Mesendoderm (in vitro differentiated cells): ENCODE measurements at places on chromosomes 2 and 18.

DNA sequence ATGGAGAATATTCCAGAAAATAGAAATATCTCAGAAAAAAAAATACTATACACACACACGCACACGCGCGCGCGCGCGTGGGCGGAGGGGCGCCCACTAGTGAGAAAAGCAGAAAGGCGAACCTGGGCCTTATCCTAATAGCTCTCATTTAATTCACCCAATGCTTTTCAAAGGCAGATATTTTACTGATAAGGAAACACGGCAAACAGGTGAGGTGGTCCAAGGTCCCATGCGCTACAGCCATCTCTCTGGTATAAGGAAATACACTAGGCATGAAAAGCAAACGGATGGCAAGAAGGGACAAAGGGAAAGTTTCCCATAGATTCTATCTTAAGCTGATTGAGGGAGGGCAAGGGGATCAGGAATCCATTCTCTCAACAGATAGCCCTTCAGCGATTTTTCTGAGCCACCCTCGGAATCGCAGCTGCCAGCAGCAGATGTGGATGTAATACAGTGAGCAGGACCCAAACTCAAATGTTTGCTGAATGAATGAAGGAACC, 136.7 kb downstream of the TMEM247 start:
- DNase-seq, result peak; percentile 72

GRCh38 chr2:145744541-145745386, 1224.8 kb upstream of the ZEB2 start:
- no peak for DNase-seq

GRCh38 chr2:128017561-128017960, 10.3 kb downstream of the SAP130 start:
- DNase-seq, result no peak

DNA sequence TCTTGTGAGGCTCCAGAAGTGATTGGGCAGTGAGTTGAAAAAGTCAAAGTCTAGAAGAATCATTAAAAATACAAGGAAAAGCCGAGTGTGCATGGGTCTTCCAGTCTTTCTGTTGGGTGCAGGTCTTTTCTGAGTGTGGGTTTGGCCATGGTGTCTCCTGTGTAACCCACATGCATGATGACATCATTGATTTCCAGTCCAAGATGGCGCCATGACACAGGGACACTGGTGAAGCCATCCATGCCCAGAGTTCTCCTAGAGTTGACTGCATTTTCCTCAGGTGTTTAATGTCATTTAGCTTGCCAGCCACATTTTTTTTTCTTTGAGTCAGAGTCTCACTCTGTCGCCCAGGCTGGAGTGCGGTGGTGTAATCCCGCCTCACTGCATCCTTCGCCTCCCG, 35.9 kb downstream of the SH3BP4 start:
- DNase-seq, result no peak

GRCh38 chr2:2890901-2891300, 486.7 kb downstream of the EIPR1 start:
- no peak for DNase-seq

DNA sequence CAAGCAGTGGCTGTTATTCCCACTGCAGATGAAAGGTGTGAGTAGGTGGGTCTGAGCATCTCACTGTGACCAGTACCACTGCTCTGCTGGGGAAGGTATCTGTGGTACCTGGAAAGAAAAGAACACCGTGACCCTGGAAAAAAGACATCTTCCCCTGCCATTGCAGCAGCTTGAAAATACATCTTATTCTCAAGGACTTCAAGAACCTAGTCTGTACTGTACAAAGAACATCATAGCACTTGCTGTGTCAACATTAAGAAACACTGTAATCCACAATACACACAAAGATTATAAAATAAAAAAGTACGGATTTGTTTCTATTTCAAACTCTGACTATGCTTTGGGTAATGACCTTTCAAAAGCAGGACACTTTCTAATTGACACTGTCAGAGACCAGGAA, 28.9 kb downstream of the C2orf76 start:
- DNase-seq, result no peak

DNA sequence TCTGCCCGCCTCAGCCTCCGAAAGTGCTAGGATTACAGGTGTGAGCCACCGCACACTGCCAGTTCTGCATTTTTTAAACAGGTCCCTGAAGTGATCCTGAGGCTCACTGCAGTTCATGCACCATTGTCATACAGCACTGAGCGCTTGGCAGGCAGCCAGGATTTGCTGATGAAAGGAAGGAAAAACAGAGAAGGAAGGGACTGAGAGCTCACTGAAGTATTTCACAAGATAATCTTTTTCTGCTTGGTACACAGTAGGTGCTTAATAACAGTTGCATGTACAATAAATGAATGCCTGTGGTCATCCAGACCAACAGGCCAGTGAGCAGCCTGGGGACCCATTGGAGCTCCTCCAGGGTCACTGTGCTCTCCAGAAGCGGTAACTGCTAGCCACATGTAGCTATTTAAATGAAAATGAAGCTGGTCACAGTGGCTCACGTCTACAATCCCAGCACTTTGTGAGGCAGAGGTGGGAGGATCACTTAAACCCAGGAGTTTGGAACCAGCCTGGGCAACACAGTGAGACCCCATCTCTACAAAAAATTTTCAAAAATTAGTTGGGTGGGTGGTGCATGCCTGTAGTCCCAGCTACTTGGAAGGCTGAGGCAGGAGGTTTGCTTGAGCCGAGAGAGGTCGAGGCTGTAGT, 33.1 kb upstream of the SMAD7 start:
- no peak for DNase-seq

- DNase-seq, result no peak
Measured at GRCh38 chr2:108909275-108909823, 79.7 kb downstream of the EDAR start.

DNA sequence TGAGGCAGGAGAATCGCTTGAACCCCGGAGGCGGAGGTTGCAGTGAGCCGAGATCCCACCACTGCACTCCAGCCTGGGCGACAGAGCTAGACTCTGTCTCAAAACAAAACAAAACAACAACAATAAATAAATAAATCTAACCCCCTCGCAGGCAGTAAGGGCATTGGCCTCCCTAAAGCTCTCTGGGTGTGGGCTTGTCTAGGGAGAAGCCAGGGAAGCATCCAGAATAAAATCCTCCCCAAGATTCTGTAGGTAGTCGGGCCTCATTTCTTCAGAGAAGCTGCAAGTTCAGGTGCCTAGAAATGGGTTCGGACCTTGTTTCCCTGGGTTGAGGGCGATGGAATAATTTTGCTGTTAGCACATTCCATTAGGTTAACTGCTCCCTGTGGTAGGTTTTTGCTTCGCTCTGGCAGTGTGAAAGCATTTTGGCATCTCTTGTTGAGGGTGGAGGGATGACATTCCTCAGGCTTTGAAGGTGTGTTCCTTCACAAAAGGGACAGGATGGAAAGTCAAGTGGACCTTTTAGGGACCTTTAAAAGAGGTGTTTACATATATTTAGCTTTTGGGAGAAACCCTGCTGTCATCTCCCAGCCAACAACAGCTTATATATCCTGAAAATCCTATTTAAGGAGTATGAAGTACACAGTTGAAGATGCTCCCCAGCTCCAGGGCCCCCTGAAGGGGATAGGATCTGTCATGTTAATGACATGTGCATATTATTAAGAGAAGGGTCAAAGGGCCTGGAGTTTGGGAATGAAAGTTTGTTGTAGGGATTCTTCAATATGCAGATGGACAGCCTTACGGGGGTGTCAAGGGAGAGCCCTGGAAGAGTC, 17.7 kb downstream of the MYCN start:
- DNase-seq, result peak; percentile 70

GRCh38 chr2:102483086-102483485, 10.1 kb downstream of the SLC9A4 start:
- no peak for DNase-seq

DNA sequence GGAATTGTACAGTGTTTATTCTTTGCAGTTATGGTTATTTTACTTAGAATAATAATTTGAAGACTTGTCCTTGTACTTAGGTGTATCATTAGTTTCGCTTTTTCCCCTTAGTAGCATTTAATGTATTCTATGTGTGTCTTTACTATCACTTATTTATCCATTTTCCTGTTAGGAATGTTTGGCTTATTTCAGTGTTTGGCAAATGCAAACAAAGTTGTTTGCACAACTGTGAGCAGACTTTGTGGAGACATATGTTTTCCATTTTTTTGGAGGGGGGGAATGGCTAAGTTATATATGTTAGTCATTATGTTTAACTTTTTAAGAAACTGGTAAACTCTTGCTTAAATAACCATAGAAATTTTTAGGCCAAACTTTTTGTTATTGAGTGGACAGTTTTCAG, 447.7 kb downstream of the SOX11 start:
- DNase-seq, result no peak

GRCh38 chr2:194252127-194252526, 1404.9 kb upstream of the SLC39A10 start:
- no peak for DNase-seq

DNA sequence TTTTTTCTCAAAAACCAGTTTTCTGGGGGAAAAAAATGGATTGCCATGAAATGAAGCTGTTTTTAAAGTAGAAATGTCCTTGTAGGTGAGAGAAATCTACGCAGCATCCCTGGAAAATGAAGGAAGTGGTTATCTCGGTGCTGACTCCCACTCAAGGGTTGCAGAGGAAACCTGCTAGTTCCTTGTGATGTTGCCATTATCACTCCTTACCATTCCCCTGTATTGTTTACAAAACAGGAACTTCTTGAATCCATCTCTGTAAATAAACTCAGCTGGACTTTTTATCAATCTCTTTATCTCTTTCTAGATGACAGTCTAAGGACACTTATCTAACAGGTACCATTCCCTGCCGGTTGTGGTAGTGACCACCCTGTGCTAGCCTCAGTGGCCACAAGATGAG, 61.2 kb downstream of the FEZ2 start:
- DNase-seq, result no peak

DNA sequence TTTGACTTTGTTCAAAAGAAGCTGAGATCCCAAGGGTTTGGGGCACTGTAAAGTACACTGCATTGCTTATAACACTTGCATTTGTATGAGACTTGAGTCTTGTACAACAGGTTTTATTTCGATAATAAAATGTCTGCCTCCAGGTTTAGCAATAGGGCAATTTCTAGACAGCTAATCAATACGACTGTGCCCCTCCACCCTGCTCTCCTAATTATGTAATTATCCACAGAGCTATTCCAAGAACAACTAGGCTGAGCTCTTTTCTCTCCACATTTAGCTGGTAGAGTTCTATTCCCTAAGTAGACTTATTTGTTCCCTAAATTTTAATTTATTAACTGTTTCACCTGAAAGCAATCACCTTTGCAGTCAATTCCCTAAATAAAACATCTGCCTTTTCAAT, 52.9 kb upstream of the LINC00305 start:
- DNase-seq, result no peak
